ENCODE measurements at places on chromosomes 2 and 18.

- no peak for DNase-seq
Measured at GRCh38 chr2:81481994-81482368, 1177.4 kb upstream of the LRRTM1 start.

GRCh38 chr2:184611361-184612085 is 13.2 kb downstream of the ZNF804A start:
- no peak for DNase-seq

DNA sequence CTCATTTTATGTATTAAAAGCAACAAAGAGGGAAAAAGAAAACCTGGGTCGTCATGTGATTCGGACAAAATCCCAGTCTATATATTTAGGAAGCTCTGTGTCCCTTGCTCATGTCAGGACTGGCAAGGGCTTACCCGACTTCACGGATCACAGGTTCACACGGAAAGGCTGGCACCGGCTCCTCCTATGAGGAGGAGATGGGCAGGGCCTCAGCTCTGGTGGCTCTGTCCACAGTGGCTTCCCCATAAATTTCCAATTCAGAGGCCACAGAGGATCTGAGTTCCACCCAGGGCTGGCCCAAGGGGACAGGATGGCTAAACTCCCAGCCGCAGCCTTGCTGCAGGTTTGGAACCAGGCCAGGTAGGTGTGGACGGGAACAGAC is 186.8 kb downstream of the BCL2 start:
- no peak for DNase-seq

DNA sequence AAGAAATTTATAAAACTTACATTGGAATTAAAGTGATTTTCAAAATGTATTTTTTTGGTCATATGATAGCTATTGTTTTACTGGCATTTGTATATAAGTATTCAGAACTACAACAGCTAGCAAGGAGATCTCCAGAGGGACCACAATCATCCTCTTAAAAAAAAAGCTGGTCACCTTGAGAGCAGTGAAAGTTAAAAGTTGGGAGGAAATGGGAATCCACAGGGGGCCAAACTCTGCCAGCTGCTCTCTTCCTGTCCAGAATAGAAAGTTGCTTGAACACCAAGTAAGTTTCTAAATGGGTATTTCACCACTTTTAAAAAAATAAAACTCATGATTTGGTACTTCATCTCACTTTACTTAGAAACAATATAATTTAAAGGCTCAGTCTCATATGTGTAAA is 1025.1 kb downstream of the LRP1B start:
- DNase-seq: no peak

DNA sequence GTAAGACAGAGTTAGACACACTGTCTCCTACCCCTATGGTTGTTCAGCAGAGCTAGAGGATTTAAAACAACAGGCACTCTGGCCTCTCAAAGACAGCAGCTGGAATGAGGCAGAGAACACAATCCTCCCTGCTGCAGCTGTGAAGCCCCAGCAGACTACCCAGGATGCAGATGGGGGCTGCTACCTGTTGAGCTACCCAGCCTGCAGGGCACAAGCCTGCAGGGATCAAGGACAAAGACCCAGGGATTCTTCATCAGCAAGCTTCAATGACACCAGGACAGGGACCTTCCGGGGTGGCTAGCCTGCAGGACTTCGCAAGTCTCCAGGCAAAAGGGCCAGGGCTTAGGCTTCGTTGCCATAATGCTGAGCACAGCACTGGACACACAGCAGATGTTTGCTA is 27.2 kb downstream of the GALNT14 start:
- DNase-seq: no peak

DNA sequence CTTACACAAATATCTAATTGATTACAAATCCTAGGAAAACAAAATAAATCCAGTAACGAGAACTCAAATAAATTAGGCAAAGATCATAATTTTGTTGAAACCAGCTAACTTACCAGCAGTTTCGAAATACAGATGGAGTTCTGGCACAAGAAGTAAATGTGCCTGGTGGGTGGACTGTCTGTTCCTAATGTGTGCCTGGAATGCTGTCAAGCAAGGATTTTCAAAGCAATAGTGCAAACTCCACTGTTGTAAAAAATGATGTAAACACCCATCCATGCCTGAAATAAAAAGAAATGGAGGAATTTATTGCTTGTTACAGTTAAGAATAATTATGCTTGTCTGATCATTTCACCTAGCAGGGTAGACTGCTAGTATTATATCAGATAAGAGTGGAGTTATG is 423.9 kb upstream of the MAP2 start:
- no peak for DNase-seq

GRCh38 chr18:9697121-9697520 is 11.0 kb upstream of the RAB31 start:
- DNase-seq: no peak

DNA sequence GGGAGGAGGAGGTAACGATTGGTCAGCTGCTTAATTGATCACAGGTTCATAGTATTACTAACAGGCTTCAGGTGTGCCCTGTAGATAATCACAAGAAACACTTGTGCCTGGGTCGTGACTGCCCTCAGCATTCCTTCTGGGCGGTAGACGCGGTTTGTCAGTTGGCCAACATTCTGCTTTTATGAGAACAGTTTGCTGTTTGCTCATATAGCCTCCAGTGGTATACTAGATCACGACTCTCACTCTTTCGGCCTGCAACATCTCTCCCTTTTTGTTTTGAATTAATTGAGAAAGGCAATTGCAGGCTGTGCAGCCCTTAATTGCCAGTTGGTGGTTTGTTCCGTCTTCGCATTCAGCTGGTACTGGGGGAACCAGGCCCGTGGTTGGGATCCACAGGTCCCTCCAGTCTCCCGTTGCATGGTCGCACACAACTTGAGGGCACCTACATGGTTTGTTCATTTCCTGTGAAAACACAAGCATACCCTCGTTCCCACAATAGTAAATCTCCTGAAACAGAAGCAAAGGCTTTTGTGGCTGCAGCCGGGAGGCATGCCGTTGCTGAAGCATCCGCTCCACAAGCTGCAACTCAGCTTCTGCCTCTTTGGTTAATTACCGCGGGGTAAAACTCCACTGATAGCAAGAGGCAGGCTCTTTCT is 30.3 kb upstream of the GPR17 start:
- DNase-seq: no peak

DNA sequence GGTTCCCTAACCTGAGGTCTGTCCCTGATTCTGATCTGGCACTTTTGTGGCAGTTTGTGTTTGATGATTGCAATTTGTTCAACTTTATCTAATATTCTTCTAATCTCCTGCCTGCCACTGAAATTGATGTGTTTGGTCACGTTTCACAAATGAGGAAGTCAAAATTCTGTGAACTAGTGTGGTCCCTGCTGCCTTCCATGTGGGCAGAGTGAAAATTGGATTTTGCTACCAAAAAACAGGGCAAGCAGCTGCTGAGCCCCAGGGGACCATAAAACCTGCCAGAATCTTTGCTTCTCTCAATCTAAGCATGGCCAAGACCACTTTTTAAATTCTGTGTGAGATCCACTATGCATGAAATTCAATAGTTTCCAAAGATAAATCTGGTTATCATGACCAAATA is 195.5 kb upstream of the CYRIA start:
- no peak for DNase-seq

DNA sequence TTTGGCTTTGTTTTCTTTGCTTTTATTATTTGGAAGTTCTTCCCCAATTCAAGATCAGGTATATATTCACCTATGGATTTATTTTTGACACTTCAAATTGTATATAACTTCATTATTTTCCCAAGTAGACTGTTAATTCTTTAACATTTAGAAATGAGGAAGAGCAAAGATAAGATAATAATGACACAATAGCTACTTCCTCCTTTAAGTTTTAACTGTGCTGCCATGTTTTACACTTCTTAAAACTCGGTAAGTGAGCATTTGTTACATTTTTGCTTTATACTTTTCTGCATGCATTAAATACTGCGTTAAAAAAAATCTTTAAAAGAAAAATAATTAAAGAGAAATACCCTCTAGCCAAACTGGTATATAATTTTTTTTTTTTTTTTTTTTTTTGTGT is 32.5 kb downstream of the SLC66A3 start:
- no peak for DNase-seq

- DNase-seq: no peak
Measured at GRCh38 chr18:23798249-23798648, 109.0 kb downstream of the LAMA3 start.

- no peak for DNase-seq
Measured at GRCh38 chr2:16318474-16319195, 347.0 kb downstream of the CYRIA start.

DNA sequence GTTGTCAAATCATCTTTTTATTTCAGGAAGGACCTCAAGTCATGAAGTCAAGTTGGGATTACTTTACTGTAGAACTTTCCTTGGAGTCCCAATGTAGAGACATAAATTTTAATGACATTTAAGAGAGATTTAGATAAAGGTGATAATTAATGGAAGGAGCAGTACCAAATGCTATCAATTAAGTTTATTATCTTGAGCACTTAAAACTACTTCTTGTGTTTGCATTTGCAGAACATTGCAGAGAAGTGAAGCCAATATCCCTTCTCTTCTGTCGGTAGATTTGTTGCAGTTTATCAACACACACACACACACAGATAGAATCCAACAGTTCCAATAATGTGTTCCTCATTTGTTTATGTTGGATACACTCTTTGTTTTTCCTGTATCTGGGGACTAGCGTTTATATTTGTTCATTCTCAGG is 570.7 kb downstream of the EPHA4 start:
- no peak for DNase-seq

GRCh38 chr2:219615894-219616293 is 11.5 kb upstream of the SLC4A3 start:
- no peak for DNase-seq

GRCh38 chr2:50749216-50749615 is 282.7 kb downstream of the NRXN1 start:
- no peak for DNase-seq

- DNase-seq: no peak
Measured at GRCh38 chr18:2968606-2969005, 44.3 kb downstream of the LPIN2 start.

DNA sequence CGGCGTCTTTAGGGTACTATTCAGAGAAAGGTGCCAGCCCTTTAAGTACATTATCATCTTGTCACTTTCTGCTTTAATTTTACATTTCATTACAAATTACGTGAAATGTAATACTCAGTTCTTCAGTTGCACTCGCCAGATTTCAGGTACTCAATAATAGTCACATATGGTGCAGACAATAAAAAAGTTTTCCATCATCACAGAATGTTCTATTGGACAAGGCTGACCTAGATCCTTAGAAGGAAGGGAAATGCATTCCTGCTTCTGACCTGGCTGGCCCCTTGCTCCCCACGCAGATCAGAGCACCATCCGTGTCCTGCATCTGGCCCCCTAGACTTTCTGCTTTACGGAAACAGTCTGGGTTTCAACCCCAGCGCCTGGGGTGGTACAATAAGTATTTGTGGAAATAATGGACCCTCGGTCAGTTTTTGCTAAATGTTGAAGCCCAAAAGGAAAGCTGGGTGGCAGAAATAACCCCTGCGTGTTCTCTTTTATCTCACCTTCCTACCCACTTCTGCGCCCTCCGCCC is 681 bp upstream of the C2orf72 start:
- DNase-seq: no peak

DNA sequence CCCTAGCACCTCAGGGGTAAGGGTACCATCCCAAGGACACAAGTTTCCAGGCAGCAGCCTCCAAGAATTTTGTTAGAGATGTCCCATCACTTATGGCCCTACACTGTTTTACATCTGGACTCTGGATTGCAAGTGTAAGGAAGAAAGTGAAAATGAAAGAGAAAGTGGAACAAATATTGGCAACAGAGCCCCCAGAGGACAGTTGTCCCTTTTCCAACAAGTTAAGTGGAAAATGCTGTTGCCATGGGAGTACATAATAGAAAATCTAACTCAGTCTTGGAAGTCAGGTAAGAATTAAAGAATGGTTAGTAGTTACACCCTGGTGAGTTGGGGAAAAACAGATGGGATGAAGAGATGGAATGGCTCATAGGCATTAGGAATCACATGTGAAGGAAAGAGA is 50.6 kb downstream of the TTC21B start:
- DNase-seq: no peak

GRCh38 chr2:239162976-239163687 is 237.7 kb downstream of the HDAC4 start:
- DNase-seq: no peak

DNA sequence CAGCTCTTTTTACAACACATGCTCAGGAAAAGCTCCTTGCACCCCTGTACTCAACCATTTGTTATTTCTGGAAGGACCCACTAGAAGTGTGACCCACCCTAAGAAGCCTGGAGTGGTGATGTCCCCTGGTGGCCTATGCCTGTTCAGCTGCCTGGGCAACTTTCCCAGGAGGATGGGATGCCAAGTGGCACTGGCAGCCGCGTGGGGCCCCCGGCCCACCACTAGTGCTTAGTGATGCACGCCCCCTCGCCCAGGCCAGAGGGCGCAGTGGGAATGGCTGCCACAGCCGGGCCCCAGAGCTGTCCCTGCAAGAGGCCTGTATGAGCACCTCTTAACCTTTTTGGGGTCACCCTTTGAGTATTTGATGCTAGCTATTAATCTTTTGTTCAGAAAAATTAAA is 18.1 kb downstream of the IMPA2 start:
- no peak for DNase-seq

All from T-helper 1 cell (primary cell).